Right atrium auricular region (tissue), 2 donors: ENCODE measurements at places on chromosomes 16 and 17. TPM values are rescaled to one million over a fixed set of nuclear protein-coding genes. Genes with fewer than 3 reads are reported as not detected.

Gene LRRC36
- 0.33 TPM for total RNA-seq

Gene EARS2
- 18.1 TPM for total RNA-seq

Gene PIGL
- 10.3 TPM for total RNA-seq

Gene KRT14
- 20.3 TPM for total RNA-seq

Gene MT1M
- 9.9 TPM for total RNA-seq

Gene CASKIN1
- 3.5 TPM for total RNA-seq

Gene SYT17
- total RNA-seq = 0.22 TPM

Gene SLC5A2
- total RNA-seq = not detected

Gene SYCE1L
- total RNA-seq = 1.8 TPM

Gene SMIM22
- not detected for total RNA-seq

Gene RASD1
- 131 TPM for total RNA-seq

Gene TP53TG3B
- not detected for total RNA-seq

Gene BIRC5
- 3.7 TPM for total RNA-seq

Gene GLIS2
- total RNA-seq = 16.0 TPM

Gene KRTAP29-1
- not detected for total RNA-seq

Gene ABCC6
- 1.8 TPM for total RNA-seq

Gene CES3
- total RNA-seq = 0.89 TPM

Gene KRTAP17-1
- total RNA-seq = not detected

Gene PDE6G
- total RNA-seq = not detected

Gene INCA1
- 1.7 TPM for total RNA-seq

Gene HOXB9
- not detected for total RNA-seq

Gene CA4
- total RNA-seq = 1.7 TPM

Gene C17orf113
- 0.94 TPM for total RNA-seq

Gene PRMT7
- total RNA-seq = 35.7 TPM

Gene AANAT
- not detected for total RNA-seq

Gene NPIPB13
- 1.7 TPM for total RNA-seq

Gene HASPIN
- total RNA-seq = not detected

Gene TBC1D3E
- total RNA-seq = not detected

Gene CCL1
- total RNA-seq = not detected

Gene CLEC18C
- not detected for total RNA-seq

Gene CBFA2T3
- 2.6 TPM for total RNA-seq

Gene CCL4
- total RNA-seq = 2.8 TPM

Gene VAT1L
- total RNA-seq = 20.6 TPM

Gene SOX15
- total RNA-seq = 11.5 TPM

Gene AURKB
- not detected for total RNA-seq

Gene YPEL2
- 34.1 TPM for total RNA-seq

Gene EXOC3L1
- total RNA-seq = 2.5 TPM

Gene RFFL
- total RNA-seq = 12.2 TPM

Gene WIPF2
- total RNA-seq = 5.0 TPM

Gene SLC35G6
- total RNA-seq = not detected

Gene SLC5A11
- total RNA-seq = not detected

Gene CEMP1
- 1.5 TPM for total RNA-seq

Gene ZFP1
- total RNA-seq = 8.8 TPM

Gene RAB26
- 1.4 TPM for total RNA-seq

Gene CHRNE
- total RNA-seq = 49.3 TPM

Gene RMI2
- not detected for total RNA-seq

Gene KRTAP9-4
- total RNA-seq = not detected

Gene MAP2K4
- 25.2 TPM for total RNA-seq

Gene HSPB9
- total RNA-seq = not detected

Gene TMEM107
- total RNA-seq = 7.3 TPM

Gene OR4D1
- not detected for total RNA-seq
